ENCODE measurements at places on chromosomes 16 and 17. TPM values are rescaled to one million over a fixed set of nuclear protein-coding genes. Genes with fewer than 3 reads are reported as not detected.

SMTNL2 gene
- 174 TPM for total RNA-seq

RFWD3 gene
- 22.7 TPM for total RNA-seq

HCRT gene
- not detected for total RNA-seq

TNS4 gene
- 10.4 TPM for total RNA-seq

ZNF23 gene
- 13.3 TPM for total RNA-seq

LITAFD gene
- not detected for total RNA-seq

TP53TG3E gene
- not detected for total RNA-seq

KRT31 gene
- 6.1 TPM for total RNA-seq

SPHK1 gene
- 6.5 TPM for total RNA-seq

CMTR2 gene
- total RNA-seq, result 47.6 TPM

KCNH4 gene
- not detected for total RNA-seq

KRTAP4-4 gene
- total RNA-seq, result not detected

CHRNE gene
- total RNA-seq, result 3.8 TPM

ZNF207 gene
- 144 TPM for total RNA-seq

KRT24 gene
- 0.31 TPM for total RNA-seq

GPR139 gene
- not detected for total RNA-seq

KAT8 gene
- total RNA-seq, result 55.5 TPM

TP53TG3B gene
- not detected for total RNA-seq

RAMP2 gene
- 11.9 TPM for total RNA-seq

PPP1R27 gene
- 11.9 TPM for total RNA-seq

PRSS53 gene
- total RNA-seq, result 2.9 TPM

FSCN2 gene
- total RNA-seq, result 1.7 TPM

CSH2 gene
- total RNA-seq, result not detected

RNF222 gene
- total RNA-seq, result 0.21 TPM

KIF2B gene
- total RNA-seq, result not detected

GSDMA gene
- total RNA-seq, result not detected

TBC1D3K gene
- not detected for total RNA-seq

C16orf74 gene
- total RNA-seq, result 14.5 TPM

ZP2 gene
- total RNA-seq, result 2.1 TPM

VWA3A gene
- not detected for total RNA-seq
